ENCODE measurements at places on chromosomes 2 and 18. TPM values are rescaled to one million over a fixed set of nuclear protein-coding genes. Genes with fewer than 3 reads are reported as not detected.

- no peak for DNase-seq
Observed at GRCh38 chr2:4903656-4904348, 788.4 kb upstream of the SOX11 start.

Gene KLHL14
- not detected for total RNA-seq

- peak; percentile 58 for DNase-seq
Observed at GRCh38 chr18:36461551-36461987, 164.1 kb downstream of the FHOD3 start.

Gene CTAGE1
- 0.11 TPM for total RNA-seq

GRCh38 chr2:226873051-226873620 lies 37.3 kb downstream of the RHBDD1 start:
- DNase-seq, result no peak

DNA sequence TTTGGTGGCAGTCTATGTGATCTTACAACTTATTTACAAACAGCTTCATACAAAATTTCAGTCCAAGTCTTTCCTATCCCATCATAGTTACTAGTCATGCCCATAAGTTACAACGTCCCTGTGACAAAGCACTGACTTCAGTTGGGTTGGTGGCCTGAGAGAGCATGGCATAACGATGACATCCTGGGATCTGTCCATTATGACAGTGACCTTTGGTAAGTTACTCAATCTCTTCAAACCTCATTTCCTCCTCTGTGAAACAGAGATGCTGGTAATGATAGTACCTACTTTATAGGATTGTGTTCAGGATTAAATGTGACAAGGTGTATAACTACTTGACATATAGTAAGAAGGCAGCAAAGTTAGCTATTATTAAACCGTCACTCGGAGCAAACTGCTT lies 55.4 kb upstream of the ATP5MC3 start:
- DNase-seq, result no peak

Data from GM23248 (cell line).